ENCODE measurements at places on chromosomes 7 and 10.
A peak's percentile ranks its signal among the peaks of the same experiment; 100 is the strongest.

DNA sequence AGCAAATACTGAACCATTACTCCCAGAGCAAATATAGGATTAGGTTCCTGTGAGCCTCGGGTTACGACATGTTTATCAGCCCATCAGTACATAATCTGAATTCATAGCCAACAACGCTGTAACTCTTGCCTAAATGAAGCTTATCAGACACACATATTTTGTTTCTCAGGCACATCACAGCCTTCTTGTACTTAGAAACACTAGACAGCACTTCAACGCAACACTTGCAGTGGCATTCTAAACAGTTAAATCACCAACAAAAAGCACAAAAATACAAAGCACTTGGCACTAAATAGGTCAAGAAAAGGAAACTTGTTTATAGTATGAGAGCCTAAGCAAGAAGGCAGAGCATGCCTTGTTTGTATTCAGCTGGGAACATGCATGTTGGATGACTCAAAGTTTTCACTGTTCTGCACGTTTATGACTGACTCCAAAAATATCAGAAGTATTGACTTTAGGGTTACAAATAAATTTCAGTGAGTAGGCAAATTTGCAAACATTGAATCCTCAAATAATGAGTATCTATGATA, 75.0 kb downstream of the VPS50 start:
- peak; percentile 81 for DNase-seq

- DNase-seq: no peak
Measured at GRCh38 chr7:33845991-33846509, 59.3 kb upstream of the BMPER start.

GRCh38 chr10:32318476-32318896, 28.5 kb downstream of the EPC1 start:
- no peak for DNase-seq

GRCh38 chr7:50795253-50795652, 12.6 kb upstream of the GRB10 start:
- DNase-seq: no peak

- no peak for DNase-seq
Measured at GRCh38 chr10:1200866-1201807, 145.0 kb downstream of the WDR37 start.

- peak; percentile 59 for DNase-seq
Measured at GRCh38 chr10:35378541-35379210, 42.4 kb downstream of the CCNY start.

DNA sequence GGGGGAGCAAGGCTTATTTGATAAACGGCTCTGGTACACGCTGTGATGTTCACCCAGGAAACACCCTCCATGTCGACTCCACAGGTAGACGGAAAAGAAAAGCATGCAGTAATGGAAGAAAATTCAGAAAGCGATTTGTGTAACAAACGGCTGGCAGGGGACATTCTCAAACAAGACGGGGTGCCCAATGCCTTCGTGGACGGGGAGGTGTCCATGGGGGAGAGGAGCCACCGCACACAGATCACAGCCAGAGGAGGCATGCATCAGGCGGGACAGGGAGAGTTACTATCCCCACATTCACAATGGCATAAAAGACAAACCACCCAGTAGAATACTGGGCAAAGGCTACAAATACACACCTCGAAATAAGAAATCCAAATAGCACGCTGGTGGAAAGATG, 20.1 kb downstream of the CNPY1 start:
- no peak for DNase-seq

DNA sequence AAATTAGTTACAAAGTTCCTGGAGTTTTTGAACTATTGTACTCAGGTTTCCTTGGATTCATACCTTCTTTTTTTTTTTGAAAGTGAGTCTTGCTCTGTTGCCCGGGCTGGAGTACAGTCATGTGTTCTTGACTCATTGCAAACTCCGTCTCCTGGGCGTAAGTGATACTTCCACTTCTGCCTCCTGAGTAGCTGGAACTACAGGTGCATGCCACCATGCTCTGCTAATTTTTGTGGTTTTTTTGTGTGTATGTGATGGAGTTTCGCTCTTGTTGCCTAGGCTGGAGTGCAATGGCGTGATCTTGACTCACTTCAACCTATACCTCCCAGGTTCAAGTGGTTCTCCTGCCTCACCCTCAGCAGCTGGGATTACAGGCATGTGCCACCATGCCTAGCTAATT, 22.3 kb downstream of the MCM10 start:
- no peak for DNase-seq

- no peak for DNase-seq
Measured at GRCh38 chr10:13173616-13174015, 12.3 kb downstream of the MCM10 start.

GRCh38 chr7:129438839-129439651, 4.8 kb downstream of the STRIP2 start:
- peak; percentile 52 for DNase-seq

DNA sequence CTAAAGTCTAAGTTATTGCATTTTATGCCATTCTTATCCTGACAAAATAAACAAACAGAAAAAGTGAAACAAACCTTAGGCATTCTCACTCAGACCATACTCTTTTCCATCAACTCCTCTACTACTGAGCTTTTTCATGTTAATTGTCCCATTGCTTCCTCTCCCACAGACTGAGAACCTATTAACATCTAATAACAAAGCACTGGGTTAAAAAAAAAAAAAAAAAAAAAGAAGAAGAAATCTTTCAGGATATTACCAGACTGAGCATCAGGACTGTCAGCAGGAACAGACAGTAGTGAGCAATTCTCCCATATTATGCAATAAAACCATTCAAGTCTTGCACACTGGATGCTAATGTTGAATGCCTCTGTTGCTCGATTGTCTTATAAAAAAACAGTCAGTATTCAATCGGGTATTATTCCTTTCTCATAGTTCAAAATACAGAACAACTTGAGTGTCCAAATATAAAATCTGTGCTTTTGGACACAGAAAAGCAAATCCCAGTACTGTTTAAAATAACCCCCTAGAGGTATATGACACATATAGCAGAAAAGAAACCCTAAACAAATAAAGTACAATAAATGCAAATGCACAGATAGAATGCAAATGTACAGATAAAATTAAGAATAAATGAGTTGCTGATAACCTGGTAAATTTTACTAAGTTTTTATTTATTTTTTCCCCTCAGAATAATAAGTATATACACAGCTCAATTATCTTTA, 531.3 kb upstream of the LRRTM3 start:
- no peak for DNase-seq

DNA sequence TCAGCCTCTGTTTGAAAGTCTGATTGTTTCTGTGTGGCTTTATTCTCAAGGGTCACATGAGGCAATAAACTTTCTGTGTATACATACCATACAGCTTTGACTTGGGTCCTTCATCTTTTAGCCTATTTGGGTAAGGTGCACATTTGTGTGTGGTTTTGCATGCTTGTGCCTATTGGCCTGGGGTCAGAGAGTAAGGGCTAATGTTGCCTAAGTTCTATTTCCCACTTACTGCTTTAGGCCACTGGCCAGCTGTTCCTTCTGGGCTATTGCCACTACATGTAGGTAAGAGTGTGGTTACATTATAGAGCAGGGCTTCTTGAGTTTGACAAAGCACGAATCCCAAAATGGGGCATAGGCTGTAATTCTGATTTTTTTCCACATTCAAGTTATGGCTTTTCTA, 21.8 kb downstream of the BBIP1 start:
- no peak for DNase-seq

- DNase-seq: no peak
Measured at GRCh38 chr7:33998476-33998875, 93.1 kb downstream of the BMPER start.

DNA sequence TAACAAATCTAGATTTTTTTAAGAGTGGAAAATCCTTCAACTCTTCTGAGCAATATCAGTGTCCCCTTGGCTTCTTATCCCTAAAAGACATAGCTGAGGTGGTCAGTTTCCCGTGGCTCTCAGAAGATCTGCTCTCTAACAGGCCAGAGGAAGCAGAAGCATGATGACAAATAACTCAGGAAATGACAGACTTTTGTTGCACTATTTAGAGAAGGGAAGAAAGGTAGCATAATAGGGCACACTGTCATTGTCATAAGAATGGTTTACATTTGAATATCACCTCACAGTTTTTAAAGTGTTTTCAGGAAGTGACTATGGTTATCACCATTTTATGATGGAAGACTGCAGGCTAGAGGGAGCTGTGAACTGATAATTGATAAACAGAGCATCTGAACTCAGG, 33.6 kb upstream of the RAPGEF5 start:
- no peak for DNase-seq

GRCh38 chr7:128879939-128880746, 17.5 kb downstream of the ATP6V1F start:
- peak; percentile 70 for DNase-seq

DNA sequence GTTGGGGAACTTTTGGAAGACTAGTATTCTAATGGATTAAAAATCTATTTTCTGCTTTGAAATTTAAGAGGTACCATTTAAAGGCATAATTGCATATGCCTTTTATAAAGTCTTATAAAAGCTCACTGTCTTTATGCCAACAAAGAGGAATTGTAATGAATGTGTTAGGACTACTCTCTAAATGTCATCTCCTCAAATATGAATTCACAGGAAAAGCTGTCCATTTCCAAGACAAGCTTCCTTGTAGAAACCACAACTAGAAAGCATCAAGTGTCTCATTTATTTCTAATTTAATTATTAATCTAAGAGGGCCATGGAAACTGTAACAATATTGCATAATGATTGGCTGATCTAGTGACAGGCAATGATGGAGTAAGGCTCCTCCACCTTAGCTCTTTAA, 130.2 kb downstream of the COL28A1 start:
- no peak for DNase-seq

DNA sequence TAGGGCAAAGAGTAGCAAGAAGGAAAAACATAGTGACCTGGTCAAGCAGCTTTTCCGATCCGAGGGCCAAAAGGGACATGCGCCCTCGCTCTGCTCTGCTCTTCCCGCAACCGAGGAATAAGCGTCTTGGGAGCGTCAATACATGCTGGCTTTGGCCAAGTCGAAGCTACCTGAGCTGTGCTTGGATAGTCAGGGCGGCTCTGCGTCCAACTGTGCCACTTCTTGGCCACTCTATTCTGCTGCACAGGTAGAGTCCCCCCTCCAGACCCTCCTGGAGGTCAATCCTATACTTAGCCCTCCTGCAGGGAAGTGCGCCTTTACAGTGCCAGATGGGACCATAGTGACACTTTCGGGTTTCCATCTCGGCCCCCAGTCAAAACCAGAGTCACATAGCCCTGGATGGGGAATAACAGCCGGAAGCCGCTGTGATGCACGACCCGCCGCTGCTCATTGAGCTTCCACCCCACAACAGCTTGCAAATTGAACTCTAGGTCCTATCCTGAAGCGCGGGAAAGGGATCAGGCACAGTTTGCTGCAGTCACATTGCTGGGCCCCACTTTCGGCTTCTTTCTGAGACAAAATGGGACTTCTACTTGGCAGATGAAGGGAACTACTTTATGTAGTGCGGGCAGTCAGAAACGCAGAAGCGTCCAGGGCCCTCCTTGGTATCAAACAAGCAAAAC, 1.1 kb upstream of the HPSE2 start:
- DNase-seq: no peak

DNA sequence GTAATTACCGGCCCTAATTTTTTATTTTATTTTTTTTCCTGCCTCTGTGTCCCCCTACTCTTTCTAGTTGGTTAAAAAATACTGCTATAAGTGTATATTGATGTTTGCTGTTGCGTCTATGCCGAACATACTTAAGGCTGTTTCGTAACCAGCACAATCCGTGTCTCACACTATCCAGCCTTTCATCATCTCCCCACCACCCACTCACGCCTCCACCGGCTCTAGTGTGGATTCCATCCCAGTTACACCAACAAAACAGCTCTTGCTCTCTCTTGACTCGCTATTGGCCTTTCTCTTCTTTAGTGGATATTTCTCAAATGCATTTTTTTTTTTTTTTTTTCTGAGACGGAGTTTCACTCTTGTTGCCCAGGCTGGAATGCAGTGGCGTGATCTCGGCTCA, 70.1 kb upstream of the CAMK1D start:
- DNase-seq: no peak

- no peak for DNase-seq
Measured at GRCh38 chr10:113411456-113411855, 141.4 kb upstream of the HABP2 start.

GRCh38 chr7:40827222-40828085, 692.6 kb downstream of the SUGCT start:
- DNase-seq: peak; percentile 91

DNA sequence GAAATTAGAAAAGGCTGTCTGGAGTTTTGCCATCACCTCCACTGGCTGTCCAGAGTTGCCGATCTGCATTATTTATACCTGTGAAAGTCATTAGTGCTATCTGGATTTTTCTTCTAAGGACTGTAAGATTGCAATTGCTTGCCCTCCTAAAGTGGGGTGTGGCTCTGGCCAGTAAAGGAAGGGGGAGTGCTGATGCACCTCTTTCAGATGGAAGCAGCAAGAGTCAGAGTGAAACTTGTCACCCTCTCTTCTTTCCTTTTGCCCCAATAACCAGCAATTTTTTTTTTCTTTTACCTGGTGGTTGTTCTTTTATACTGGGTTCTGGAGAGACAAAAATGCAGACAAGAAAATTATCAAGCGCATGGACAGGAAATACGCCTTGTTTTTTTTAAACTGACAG, 527.4 kb upstream of the NRP1 start:
- DNase-seq: no peak

GRCh38 chr10:60021361-60021760, 115.0 kb upstream of the CCDC6 start:
- DNase-seq: no peak

DNA sequence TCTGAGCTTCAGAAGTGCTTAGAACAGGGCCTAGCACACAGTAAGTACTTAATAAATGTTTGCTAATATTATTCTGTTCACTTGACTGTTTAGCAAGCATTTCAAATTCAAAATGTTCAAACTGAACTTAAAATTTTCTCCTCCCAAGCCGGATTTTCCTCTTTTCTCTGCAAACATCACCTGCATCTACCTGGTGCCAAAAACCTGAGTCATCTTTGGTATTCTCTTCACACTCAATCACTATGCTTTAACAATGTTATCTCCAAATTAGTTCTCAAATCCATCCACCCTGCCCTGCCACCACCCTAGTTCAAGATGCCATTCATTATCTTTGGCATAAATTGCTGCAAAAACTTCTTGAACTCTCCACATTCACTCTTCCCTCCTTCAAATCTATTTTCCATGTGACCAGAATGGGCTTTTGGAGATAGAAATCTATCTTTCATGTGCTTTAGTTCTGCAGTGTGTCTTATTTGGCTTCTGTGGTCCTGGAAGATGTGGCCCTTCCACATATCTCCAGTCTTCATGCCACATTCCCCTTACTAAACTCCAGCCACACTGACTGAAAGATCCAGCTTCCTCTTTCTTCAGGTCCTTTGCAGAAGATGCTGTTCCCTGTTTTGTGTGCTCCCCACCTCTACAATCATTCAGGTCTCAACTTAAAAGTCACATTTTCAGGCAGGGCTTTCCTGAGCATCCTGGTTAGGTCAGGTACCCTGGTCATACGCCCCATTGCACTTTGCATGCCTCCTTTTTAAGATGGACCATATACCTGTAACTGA, 2.0 kb downstream of the GGCT start:
- DNase-seq: no peak
